Esophagus squamous epithelium (tissue), 5 donors: ENCODE measurements at places on chromosomes 1 and 21.

DNA sequence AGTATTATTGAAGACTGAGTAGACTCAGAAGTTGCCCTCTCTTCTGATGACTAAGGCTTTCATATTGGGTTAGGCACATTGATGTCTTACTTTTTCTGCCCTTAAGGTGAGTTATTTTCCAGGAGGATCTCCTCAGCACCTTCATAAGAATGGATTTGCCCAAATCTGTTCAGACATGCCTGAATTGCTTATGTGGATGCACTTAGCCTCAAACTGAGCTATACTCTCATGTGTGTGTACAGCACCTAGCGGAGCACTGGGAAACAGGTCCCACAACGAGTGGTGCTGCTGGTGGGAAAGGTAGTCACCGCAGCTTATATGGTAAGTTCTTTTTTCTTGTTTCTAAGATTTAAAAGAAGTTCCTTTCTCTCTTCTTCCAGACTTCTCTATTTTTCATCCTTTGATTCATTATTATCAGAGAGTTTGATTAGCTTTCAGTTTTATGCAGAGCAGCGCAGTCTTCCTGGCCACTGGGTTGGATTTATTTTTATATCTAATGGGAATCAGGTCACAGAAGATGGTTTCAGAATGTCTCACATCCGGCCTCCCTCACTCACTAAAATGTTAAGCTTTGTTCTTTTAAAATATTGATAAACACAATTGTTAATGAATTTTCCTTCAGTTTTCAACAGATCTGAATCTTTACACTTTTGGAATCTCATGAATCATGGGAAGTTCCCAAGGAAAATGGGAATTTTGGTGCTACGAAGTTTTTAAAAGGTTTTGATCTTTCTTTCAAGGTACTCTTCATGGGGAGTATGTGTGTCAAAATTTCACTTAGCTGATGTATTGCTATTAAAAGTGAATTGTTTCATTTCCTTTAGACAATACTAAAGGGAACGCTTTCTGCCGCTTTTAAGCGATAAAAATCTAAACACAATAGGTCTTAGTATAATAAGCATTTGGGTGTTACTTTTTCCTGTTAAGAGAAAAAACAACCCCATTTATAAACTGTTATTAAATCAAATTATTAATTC lies 58.5 kb downstream of the EXTL2 start:
- DNase-seq: no peak

GRCh38 chr1:1027791-1028190 lies 7.9 kb downstream of the AGRN start:
- no peak for DNase-seq

DNA sequence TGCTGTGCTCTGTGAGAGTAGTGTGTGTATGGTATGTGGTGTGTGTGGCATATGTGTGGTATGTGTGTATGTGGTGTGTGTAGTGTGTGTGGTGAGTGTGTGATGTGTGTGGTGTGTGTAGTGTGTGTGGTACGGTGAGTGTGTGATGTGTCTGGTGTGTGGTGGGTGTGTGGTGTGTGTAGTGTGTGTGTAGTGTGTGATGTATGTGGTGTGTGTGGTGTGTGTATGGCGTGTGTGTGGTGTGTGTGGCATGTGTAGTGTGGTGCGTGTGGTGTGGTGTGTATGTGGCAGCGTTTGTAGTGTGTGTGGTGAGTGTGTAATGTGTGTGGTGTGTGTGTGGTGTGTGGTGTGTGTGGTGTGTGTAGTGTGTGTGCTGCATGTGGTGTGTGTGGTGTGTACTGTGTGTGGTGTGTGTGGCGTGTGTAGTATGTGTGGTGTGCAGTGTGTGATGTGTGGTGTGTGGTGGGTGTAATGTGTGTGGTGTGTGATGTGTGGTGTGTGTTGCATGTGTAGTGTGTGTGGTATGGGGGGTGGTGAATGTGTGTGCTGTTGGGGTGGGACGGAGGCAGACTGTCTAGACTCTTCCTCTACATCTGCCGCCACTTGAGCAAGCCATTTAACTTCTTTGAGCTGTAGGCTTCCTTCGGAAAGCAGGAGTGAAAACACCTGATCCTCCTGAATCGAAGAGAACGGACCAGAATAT lies 33.5 kb downstream of the GPA33 start:
- no peak for DNase-seq

DNA sequence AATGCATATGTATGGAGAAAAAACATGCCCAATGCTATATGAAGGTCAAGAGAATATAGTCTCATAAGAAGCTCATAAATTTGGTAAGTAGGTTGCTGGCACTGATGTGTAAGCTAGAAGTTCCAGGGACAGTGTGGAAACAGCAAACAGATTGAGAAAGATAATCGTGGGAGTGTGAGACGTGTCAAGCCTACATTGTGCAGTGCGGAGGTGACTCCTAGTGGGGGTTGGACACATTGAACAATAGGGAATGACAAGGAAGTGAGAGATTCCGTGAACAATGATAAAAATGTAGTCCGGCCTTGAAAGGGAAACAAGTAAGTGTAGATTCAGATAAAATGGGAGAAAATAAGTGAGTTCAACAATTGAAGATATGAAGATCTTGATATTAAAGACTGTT lies 788.4 kb upstream of the PRMT6 start:
- DNase-seq: no peak

GRCh38 chr1:86430376-86430775 lies 6.4 kb downstream of the CLCA2 start:
- DNase-seq: no peak

DNA sequence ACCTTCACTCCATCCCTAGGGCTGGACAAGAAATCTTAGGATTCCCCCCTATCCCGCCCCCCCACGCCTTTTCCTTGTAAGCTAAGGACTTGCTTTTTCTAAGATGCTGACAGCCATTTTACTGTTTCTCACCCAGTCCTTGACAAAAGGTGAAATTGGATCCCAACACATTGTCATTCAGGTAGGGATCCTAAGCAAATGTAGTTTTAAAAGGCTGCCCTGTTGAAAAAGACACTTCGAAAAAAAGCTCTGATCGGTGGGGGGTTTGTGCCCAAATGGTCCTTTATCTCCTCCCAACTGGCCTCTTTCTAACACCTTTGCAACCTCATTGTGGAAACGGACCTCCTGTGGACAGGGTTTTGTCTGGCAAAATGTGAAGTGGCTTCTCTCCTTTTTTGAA lies 2.9 kb downstream of the CACHD1 start:
- no peak for DNase-seq

DNA sequence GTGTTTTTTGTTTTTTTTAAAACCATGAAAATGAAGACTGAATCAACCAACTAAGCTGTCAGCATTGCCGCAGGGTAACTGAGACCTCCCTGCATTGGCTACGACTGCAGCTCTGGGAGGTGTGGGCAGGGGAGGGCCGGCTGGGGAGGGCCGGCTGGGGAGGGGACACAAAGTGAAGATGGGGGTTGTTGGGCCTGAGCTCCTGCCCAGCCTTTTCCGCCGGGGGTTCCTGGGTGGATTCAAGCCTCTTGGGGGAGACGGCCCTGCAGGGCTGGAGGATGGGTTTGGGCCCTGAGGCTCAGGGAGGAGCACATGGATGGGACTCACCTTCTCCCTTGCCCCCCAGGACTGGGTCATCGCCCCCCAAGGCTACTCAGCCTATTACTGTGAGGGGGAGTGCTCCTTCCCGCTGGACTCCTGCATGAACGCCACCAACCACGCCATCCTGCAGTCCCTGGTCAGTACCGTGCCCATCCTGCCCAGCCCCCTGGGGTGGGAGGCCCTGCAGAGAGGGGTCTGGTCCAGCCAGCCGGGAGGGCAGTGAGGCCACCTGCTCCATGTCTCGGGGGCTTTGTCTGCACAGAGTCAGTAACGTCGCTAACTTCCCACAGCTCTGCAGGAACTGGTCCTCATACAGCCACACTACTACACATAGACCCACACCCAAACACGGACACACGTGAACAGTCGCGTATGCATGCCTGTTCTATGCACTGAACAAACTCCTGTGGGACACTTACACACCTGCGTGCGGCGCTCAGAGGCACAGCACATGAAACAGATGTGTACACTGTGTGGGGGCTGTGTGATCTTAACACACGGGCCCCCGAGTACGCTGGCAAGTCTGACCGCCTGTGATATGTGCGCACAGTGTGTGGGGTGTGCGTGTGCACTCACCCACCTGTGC lies 31.5 kb downstream of the BMP8A start:
- no peak for DNase-seq

DNA sequence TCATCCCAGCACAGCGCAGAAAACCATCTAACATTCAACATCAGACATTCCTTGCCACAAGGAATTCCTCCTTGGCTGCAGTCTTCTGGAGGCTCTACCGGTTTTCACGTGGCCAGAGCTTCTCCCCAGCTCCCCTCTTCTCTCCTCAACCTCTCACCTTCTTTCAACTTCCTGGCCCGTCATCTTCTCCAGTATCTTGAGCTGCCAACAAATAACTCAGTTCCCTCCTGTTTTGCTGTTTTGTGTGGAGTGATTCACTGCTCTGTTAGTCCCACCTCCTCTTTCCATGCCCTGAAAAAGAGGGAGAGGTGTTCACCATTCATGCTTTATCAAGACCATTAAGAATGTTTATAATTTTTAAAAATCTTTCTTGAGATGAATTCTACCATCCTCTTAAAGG lies 32.6 kb downstream of the PIGM start:
- DNase-seq: no peak

DNA sequence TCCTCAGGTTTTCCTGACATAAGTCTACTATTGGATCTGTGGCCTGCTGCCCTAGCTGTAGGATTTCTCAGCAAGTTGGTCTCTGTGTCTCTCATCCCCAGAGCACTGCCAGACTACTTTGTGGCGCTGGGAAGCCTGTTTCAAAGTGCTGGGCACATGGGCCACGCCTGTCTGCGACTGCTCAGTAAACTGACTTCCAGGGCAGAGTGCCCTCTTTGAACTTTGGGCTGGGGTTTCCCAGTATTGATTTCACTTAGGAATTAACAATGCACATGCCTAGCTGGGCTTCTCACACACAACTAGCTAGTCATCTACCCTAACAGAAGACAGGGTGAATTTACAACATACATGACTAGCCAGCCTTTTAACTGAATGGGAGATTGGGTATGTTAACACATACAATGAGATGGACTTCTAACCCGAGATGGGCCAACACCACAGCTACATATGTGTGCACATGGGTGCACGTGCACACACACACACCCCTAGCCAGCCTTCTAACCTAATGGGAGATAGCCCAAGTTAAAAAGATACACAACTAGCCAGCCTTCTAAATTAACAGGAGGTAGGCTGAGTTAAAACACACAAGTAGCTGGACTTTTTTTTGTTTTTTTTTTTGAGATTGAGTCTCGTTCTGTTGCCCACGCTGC lies 6.9 kb upstream of the TRIM17 start:
- no peak for DNase-seq

- no peak for DNase-seq
Observed at GRCh38 chr1:178581351-178582303, 68.7 kb downstream of the TEX35 start.

DNA sequence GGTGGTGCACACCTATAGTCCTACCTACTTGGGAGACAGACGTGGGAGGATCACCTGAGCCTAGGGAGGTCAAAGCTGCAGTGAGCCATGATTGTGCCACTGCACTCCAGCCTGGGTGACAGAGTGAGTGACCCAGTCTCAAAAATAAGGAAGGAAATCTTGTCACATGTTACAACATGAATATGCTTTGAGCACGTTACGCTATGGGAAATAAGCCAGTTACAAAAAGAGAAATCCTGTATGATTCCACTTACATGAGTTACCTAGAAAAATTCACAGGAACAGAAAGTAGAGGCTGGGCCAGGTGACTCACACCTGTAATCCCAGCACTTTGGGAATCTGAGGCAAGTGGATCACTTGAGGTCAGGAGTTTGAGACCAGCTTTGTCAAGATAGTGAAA lies 6.7 kb upstream of the PADI6 start:
- DNase-seq: no peak

GRCh38 chr1:168468042-168468809 lies 75.6 kb downstream of the XCL2 start:
- no peak for DNase-seq

DNA sequence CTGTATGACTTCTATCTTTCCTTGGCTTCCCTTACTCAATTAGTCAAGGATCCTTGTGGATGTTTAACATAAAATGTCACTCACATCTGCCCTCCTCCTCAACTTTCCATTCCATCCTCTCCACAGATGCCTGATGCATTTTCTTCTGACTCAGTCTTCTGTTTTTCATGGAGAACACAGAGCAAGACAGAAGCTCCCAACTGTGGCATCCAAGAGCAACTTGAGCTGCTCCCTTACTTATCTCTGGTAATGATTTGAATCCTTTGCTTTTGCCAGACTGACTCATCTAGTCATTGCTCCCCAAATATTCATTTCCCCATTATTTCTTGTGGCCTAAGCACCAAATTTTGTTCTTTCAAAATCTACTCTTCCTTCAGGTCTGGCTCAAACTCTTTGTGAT lies 120.6 kb downstream of the LYPLAL1 start:
- DNase-seq: no peak

DNA sequence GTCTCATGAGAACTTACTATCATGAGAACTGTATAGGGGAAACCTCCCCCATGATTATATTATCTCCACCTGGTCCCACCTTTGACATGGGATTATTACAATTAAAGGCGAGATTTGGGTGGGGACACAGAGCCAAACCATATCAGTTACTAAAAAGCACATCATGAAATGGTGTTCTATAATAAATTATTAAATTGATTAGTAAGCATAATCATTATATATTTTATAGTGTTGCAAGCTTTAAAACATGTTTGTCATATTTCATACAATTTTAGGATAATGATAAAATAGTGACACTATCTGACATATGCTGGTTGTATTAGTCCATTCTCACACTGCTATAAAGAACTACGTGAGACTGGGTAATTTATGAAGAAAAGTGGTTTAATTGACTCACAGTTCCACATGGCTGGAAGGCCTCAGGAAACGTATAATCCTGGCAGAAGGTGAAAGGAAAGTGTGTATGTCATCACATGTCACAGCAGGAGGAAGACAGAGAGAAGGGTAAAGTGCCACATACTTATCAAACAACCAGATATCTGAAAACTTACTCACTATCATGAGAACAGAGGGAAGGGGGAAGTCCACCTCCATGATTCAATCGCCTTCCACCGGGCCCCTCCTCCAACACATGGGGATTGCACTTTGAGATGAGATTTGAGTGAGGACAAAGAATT lies 539.2 kb upstream of the OLFM3 start:
- no peak for DNase-seq

- DNase-seq: no peak
Observed at GRCh38 chr1:119822406-119822805, 11.1 kb upstream of the REG4 start.

DNA sequence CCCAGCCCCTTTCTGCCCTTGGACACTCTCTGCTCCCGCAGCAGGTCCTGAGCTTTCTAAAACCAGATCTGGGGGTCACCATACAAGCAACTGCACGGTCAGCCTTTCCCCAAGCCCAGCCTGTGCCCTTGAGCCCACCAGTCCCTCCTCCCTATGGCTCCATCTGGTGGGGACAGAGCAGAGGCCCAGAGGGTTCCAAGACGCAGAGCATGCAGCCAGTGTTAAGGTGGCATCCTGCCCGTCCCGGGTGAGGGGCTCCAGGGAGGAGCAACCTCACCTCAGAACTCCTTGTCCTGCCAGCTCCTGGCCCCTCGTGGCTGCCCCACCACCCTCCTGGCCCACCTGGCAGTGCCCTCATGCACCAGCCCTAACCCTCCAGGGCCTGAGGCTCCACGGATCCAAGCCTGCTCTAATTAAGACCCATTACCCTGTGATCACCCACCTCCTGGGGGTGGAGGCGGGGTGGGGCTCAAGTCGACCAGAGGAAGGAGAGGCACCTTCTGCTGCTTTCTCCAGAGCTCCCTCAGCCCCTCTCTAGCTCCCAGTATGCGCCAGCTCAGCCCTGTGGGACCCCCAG lies 8.5 kb downstream of the CHD5 start:
- no peak for DNase-seq
